Activated CD4-positive, alpha-beta T cell treated with anti-CD3 and anti-CD28 coated beads for 36 hours (primary cell): ENCODE measurements at places on chromosomes 2 and 18. TPM values are rescaled to one million over a fixed set of nuclear protein-coding genes. Genes with fewer than 3 reads are reported as not detected.

IL36RN gene
- total RNA-seq, result not detected

- H3K27ac ChIP-seq, result no peak overlapping the region
- no peaks in the 10 kb centered on the region for H3K27me3 ChIP-seq
These were observed 810.8 kb downstream of the NRXN1 start for GRCh38 chr2:50221106-50221505.

GRCh38 chr2:3779496-3780049 lies 76.2 kb downstream of the DCDC2C start:
- peaks cover 29% of the 10 kb centered on the region for H3K27me3 ChIP-seq
- no peak overlapping the region for H3K27ac ChIP-seq
- H3K4me1 ChIP-seq, result peaks cover 11% of the 10 kb centered on the region
- H3K4me3 ChIP-seq, result no peak overlapping the region
- H3K36me3 ChIP-seq, result no peaks in the 10 kb centered on the region

- no peaks in the 10 kb centered on the region for H3K4me1 ChIP-seq
- peaks cover 6% of the 10 kb centered on the region for H3K27me3 ChIP-seq
- H3K4me3 ChIP-seq, result no peak overlapping the region
- no peaks in the 10 kb centered on the region for H3K36me3 ChIP-seq
These were observed 106.3 kb upstream of the GLI2 start for GRCh38 chr2:120629241-120629895.

- H3K27ac ChIP-seq, result peak overlapping the region; percentile 90
- peaks cover 68% of the 10 kb centered on the region for H3K4me1 ChIP-seq
- DNase-seq, result peak; percentile 44
- H3K4me3 ChIP-seq, result peak overlapping the region; percentile 83
- no peaks in the 10 kb centered on the region for H3K27me3 ChIP-seq
- H3K36me3 ChIP-seq, result peaks cover 19% of the 10 kb centered on the region
These were observed 21.8 kb upstream of the TANK start for GRCh38 chr2:161138429-161138828.

GRCh38 chr2:128663371-128664050 lies 344.8 kb upstream of the HS6ST1 start:
- no peak for DNase-seq
- no peaks in the 10 kb centered on the region for H3K36me3 ChIP-seq
- H3K4me1 ChIP-seq, result no peaks in the 10 kb centered on the region
- H3K4me3 ChIP-seq, result no peak overlapping the region
- no peak overlapping the region for H3K27ac ChIP-seq
- peaks cover 11% of the 10 kb centered on the region for H3K27me3 ChIP-seq

DNA sequence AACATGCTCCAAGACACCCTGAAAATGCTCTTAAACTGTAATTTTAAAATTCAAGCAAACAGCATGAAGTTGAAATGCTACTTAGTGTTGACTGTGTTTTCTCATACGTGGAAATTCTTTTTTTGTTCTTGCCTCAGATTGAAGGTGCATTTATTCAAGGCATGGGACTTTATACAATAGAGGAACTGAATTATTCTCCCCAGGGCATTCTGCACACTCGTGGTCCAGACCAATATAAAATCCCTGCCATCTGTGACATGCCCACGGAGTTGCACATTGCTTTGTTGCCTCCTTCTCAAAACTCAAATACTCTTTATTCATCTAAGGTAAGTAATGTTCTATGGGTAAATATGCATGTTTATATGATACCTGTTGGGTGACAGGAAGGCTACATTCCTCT lies 82.7 kb downstream of the AOX1 start:
- peaks cover 7% of the 10 kb centered on the region for H3K27me3 ChIP-seq
- no peak overlapping the region for H3K4me3 ChIP-seq

AOX1 gene
- total RNA-seq, result 0.65 TPM

DNA sequence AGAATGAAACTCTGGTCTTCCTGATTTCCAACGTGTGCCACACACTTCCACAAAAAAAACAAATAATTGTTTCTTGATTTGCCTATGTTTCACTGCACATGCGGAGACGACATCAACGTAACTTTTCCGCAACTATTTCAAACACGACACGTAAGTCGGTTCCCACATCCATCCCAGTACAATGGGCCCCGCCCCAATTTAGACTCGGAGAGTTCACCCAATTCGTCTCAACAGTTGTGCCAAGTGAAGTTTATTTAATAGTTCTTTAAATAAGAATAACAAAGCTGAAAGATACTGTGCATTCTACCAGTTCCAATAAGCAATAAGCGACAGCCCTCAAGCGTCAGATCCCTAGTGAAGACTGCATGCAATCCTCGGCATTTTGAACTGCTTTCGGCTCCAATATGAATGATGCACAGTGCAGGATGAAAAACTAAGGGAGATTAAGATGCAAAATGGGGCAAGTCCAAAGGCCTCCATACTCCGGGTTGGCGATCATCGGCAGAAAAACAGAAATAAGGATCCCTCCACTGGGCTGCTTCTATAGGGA lies 664 bp downstream of the CCT4 start:
- H3K4me1 ChIP-seq, result peaks cover 31% of the 10 kb centered on the region
- DNase-seq, result peak; percentile 44
- H3K4me3 ChIP-seq, result peak overlapping the region; percentile 99
- H3K27ac ChIP-seq, result peak overlapping the region; percentile 99
- H3K36me3 ChIP-seq, result peaks cover 40% of the 10 kb centered on the region
- H3K27me3 ChIP-seq, result no peaks in the 10 kb centered on the region

TDRD15 gene
- not detected for total RNA-seq

ONECUT2 gene
- under 0.01 TPM for total RNA-seq

DNA sequence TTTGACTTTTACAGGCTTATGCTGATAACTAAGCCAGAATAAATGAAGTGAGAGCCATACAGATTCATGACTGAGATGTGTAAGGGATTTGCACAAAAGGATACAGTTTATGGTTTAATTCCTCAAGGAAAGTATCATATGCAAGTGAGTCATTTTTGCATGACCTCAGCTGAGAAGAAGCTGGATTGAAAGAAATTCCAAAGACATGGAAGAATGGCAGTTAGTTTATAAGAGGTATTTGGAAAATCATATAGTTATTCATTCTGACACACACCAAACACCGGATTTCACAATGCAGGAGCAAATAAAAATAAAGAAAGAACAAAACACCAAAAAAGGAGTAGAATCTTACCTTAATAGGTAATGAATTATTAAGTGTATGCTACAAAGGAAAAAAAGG lies 83.2 kb upstream of the RND3 start:
- no peak overlapping the region for H3K27ac ChIP-seq
- H3K36me3 ChIP-seq, result no peaks in the 10 kb centered on the region
- no peak for DNase-seq
- H3K27me3 ChIP-seq, result no peaks in the 10 kb centered on the region
- no peaks in the 10 kb centered on the region for H3K4me1 ChIP-seq

SIX3 gene
- total RNA-seq, result not detected

MAP3K19 gene
- not detected for total RNA-seq

DNA sequence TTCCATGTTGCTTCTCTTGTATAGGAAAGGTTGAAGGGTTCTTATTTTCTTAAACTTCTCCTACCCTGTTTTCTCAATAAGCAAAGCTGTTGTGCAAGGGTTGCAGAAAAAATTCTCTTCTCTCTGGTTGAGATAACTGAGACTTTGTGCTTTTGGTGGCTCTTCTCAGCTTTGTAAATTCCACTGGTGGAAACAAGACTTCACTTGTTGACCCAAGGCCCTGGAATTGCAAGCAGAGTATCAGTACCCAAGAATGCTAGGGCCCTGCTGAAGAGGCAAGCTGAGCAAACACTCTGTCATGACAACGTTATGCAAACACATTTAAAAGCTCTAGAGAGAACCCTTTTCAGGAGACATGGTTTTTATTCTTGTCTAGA lies 294.7 kb upstream of the EPAS1 start:
- no peak overlapping the region for H3K4me3 ChIP-seq
- H3K4me1 ChIP-seq, result no peaks in the 10 kb centered on the region
- H3K27ac ChIP-seq, result no peak overlapping the region
- H3K36me3 ChIP-seq, result peaks cover 6% of the 10 kb centered on the region

- no peak for DNase-seq
- H3K27ac ChIP-seq, result no peak overlapping the region
- H3K27me3 ChIP-seq, result no peaks in the 10 kb centered on the region
These were observed 11.9 kb upstream of the NMUR1 start for GRCh38 chr2:231542136-231542535.

- DNase-seq, result no peak
- peaks cover 4% of the 10 kb centered on the region for H3K27me3 ChIP-seq
- no peak overlapping the region for H3K27ac ChIP-seq
- no peak overlapping the region for H3K4me3 ChIP-seq
- peaks cover 2% of the 10 kb centered on the region for H3K4me1 ChIP-seq
These were observed 59.0 kb upstream of the THOC1 start for GRCh38 chr18:326846-327245.

MAP3K2 gene
- total RNA-seq, result 35.2 TPM

- H3K27ac ChIP-seq, result no peak overlapping the region
- peaks cover 27% of the 10 kb centered on the region for H3K4me1 ChIP-seq
- peaks cover 4% of the 10 kb centered on the region for H3K36me3 ChIP-seq
- H3K4me3 ChIP-seq, result peak overlapping the region; percentile 89
- no peak for DNase-seq
These were observed 1.2 kb upstream of the MFF start for GRCh38 chr2:227323818-227324217.

- H3K27me3 ChIP-seq, result no peaks in the 10 kb centered on the region
- no peaks in the 10 kb centered on the region for H3K36me3 ChIP-seq
- no peak overlapping the region for H3K27ac ChIP-seq
These were observed 146.0 kb upstream of the SERTAD2 start for GRCh38 chr2:64799592-64800252.

DNA sequence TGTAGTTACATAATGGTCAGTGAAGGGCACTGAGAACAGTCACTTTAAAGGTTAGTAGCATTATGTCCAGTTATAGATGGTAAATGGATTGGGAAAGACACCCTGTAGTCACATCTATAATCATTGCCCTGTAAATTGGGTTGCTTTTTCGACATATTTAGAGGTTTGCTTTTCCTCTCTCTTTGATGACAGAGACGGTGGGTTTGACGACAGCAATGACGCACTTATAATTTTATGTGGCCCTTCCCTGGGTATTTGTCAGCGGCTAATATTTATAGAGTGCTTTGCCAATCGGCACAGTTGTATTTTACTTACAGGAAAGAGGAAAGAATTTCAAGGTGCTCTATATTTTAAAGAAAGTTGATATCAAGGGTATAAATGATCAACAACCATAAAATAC lies 2.8 kb downstream of the CPS1 start:
- H3K4me3 ChIP-seq, result no peak overlapping the region
- no peaks in the 10 kb centered on the region for H3K36me3 ChIP-seq
- H3K27ac ChIP-seq, result no peak overlapping the region
- no peaks in the 10 kb centered on the region for H3K27me3 ChIP-seq

GRCh38 chr2:183490914-183491313 lies 366.7 kb downstream of the NUP35 start:
- no peaks in the 10 kb centered on the region for H3K36me3 ChIP-seq
- no peaks in the 10 kb centered on the region for H3K27me3 ChIP-seq
- H3K4me3 ChIP-seq, result no peak overlapping the region
- no peak overlapping the region for H3K27ac ChIP-seq
- no peaks in the 10 kb centered on the region for H3K4me1 ChIP-seq

DNA sequence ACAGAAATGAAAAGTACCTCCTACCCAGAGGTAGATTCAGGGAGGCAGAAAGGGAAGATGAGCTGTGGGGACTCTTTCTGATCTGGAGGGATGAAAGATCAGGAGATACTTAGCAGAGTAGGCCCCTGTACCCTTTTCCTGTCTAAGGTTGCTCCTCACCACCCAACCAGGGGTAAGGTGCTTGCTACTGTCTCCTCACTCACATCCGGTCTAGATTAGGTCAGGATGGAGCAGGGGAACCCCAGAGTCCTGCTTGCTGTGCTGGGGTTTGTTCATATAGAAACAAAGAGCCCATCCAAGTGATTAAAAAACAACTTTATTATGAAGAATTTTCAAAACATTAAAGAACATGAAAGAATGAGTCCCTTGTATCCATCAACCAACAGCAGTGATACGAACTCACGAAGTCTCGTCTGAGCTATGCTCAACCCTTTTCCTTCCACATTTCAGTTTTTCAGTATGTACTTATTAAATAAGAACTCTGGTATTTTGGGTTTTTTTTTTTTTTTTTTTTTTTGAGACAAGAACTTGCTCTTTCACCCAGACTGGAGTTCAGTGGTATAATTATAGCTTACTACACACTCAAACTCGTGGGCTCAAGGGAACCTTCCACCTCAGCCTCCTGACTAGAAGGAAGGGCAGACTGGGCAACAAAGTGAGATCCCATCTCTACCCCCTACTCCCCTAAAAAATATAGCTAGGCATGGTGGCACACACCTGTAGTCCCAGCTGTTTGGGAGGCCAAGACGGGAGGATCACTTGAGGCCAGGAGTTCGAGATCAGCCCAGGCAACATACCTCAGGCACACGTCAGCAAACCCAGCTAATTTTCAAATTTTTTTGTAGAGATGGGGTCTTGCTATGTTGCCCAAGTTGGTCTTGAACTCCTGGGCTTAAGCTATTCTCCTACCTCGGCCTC lies 28.5 kb upstream of the MCFD2 start:
- peaks cover 41% of the 10 kb centered on the region for H3K36me3 ChIP-seq
- DNase-seq, result peak; percentile 86

KRTCAP3 gene
- 4.7 TPM for total RNA-seq

DNA sequence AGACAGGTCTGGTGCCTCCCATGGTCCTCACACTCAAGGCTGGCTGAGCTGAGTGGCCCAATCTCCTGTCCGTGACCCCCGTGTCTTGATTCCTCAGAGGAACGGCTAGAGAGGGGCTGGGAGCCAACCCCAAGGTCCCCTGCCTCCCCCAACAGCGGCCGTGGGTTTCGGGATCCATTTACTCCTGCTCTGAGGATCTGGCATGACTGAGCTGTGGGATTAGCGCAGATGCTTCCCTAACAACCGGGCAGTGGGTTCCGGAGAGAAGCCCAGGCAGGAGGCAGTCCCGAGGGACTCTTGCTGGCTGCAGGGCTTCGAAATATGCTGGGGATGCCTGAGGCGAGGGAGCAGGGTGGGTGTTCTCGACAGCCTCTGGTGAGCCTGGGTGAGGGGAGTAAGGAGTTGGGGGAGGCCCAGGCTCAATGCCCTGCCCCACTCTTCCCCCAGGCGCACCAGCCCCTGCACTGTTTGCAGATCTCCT lies 18.9 kb downstream of the GPR35 start:
- H3K27me3 ChIP-seq, result peaks cover 4% of the 10 kb centered on the region
- no peak overlapping the region for H3K4me3 ChIP-seq
- H3K4me1 ChIP-seq, result no peaks in the 10 kb centered on the region
- H3K27ac ChIP-seq, result no peak overlapping the region

TYMS gene
- total RNA-seq, result 331 TPM

DNA sequence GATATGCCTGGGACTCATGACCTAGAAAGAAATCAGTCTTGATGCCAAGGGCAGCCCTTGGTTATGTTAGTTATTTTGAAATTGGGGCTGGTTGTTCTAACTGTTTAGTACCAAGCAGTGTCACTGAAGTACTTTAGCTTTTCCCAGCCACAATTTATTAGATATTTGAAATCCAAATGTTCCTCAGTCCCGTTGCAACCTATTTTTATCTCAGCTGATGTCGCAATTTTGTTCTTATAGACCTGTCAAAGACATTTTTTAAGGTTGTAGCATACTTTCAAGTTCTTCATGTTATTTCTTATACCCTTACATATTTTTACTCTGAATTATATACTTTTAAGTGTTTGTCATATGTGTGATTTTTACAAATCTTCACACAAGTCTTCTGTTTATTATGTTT lies 100.1 kb downstream of the LRP1B start:
- H3K4me1 ChIP-seq, result no peaks in the 10 kb centered on the region
- no peak overlapping the region for H3K4me3 ChIP-seq
- H3K36me3 ChIP-seq, result no peaks in the 10 kb centered on the region
- H3K27ac ChIP-seq, result no peak overlapping the region

- DNase-seq, result no peak
- peaks cover 57% of the 10 kb centered on the region for H3K36me3 ChIP-seq
- peak overlapping the region; percentile 97 for H3K27ac ChIP-seq
These were observed 1.2 kb downstream of the RPL31 start for GRCh38 chr2:101003278-101003775.

GRCh38 chr2:70103531-70104061 lies 16.3 kb downstream of the PCBP1 start:
- DNase-seq, result peak; percentile 49
- no peaks in the 10 kb centered on the region for H3K27me3 ChIP-seq
- peak overlapping the region; percentile 73 for H3K4me3 ChIP-seq
- H3K27ac ChIP-seq, result peak overlapping the region; percentile 96
- peaks cover 56% of the 10 kb centered on the region for H3K4me1 ChIP-seq
